CD4-positive, alpha-beta T cell treated with Interleukin-6 for 4 hours (primary cell): ENCODE measurements at places on chromosomes 7 and 10.

DNA sequence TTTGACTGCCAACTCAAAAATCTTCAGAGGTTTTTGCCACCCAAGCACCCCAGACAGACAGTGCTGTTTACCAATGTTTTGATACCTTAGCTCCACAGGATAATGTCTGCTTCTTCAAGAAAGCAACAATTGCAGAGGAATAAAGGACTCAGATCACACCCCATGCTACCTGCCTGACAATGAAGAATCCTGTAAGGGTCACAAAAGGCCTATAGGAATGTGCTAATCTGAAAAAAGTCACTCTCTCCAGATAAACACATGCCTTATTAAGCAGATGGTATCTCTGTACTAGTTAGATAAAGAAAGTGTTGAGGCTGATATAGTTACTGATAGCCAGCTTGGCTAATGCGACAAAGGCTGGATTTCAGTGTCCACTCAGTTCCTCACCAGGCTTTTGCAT is 1076.7 kb upstream of the SORCS1 start:
- no peak for DNase-seq

DNA sequence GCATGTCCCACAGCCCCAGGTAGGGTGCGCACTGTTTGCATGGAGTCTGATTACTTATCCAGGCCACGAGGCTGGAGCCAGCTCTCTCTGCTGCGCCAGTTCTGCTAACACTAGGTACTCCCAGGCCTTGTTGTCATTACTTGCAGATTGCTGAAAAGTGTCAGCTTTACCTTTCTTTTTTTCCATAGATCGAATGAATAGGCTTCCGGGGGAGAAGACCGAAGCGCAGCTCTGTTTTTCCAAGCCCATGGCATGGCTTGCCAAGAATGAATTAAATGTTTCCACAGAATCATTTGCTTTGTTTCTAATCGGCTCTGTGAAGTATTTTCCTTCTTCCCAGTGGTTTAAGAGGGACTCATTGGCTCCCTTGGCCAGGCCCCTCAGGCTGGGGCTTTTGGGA is 285.8 kb downstream of the BMPER start:
- DNase-seq = no peak

DNA sequence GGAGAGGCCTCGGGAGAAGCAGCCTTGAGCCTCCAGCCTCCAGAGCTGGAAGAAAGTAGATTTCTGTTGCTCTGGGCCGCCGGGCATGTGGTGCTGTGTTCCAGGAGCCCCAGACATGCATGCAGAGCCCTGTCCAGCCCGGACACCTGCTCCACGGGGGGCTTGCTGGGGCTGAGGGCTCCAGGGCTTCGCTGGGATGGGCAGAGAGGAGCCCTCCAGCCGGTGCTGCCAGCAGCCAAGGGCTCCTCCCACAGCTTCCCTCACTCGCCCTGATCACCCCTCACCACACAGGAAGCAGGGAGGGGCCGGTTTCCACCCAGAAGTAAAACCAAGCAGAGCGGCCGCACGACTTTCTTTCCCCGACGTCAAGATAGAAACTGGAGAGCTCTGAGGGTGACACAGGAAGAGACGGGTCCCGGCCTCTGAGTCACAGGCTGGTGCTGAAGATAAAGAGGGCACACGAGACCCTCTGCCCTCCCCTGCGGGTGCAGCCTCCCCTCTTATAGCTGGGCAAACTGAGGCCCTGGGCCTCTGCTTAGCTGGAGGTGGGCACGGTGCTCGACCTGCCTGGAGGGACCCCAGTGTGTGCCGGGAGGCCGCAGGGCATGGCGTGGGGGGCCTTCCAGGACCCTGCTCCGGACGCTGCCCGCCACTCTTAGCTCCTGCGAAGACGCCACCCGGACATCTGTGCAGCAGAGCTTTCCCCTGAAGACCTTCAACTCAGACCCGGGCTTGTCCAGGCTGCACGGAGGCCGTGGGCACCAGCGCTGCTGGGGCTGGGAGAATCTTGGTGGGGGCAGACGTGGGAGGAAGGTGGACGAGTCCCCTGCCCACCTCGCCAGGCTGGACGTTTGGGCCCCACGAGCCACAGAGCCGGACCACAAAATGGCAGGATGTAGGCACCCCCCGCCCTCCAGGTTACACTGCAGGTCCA is 31.1 kb downstream of the ADAP1 start:
- DNase-seq = peak; percentile 96

- DNase-seq = no peak
Measured at GRCh38 chr7:78284945-78285344, 486.4 kb downstream of the PHTF2 start.

- peak; percentile 22 for DNase-seq
Measured at GRCh38 chr10:132319853-132320653, 11.9 kb upstream of the LRRC27 start.

GRCh38 chr7:115359955-115360354 is 438.1 kb downstream of the MDFIC start:
- DNase-seq = no peak

DNA sequence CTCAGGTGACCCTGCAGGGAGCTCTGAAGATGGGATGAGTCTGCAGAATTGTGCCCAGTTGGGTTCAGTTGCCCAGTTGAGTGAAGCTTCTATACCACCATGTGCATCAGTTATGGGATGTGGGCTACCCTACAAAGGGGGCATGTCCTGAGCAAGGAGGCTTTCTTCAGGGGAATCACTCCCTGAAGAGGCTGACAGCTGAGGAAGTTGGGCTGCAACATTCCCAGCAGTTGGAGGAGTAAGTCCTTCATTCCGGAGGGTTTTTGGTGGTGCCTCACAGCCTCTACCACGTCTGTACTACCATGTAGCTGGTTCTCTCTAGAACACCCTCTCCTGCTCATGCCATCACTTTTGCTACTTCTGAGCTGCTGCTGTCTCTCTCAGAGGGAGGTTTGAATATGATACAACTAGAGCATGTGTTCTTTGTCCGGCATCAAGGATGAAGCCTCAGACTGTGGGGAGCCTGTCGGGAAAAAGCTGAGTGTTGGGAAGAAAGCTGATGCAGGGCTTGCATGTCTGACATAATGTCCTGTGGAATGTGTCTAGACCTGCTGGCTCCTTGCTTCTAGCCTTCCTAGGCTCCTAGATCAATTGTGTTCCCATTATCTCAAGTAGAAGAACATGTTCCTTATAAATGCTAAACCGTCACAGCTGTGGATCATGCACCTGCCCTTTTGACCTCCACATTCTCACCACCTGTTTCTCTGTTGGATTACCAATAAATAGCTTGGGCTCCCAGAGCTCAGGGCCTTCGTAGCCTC is 355.8 kb downstream of the CCSER2 start:
- DNase-seq = no peak

GRCh38 chr10:104260775-104261115 is 6.1 kb downstream of the GSTO1 start:
- peak; percentile 15 for DNase-seq

DNA sequence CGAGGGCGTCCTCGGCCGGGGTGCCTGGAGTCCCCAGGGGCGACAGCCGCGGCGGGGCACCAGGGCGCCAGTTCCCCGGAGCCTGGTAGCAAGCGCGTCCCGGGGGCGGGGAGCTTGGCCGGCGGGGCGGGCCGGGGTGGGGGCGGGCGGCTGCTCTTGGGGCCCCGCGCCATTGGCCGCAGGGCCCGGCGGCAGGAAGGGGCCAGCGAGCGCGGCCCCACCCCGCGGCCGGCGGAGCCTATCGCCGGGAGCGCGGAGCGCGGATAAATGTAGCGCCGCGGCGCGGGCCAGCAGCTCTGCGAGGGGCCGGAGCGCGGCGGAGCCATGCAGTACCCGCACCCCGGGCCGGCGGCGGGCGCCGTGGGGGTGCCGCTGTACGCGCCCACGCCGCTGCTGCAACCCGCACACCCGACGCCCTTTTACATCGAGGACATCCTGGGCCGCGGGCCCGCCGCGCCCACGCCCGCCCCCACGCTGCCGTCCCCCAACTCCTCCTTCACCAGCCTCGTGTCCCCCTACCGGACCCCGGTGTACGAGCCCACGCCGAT is at the start of gene HHEX:
Gene HHEX (plus strand): TSS at position 293 of the 548 bp plus-strand sequence. CDS start 32 bp downstream, at position 325.
- DNase-seq = peak; percentile 42

DNA sequence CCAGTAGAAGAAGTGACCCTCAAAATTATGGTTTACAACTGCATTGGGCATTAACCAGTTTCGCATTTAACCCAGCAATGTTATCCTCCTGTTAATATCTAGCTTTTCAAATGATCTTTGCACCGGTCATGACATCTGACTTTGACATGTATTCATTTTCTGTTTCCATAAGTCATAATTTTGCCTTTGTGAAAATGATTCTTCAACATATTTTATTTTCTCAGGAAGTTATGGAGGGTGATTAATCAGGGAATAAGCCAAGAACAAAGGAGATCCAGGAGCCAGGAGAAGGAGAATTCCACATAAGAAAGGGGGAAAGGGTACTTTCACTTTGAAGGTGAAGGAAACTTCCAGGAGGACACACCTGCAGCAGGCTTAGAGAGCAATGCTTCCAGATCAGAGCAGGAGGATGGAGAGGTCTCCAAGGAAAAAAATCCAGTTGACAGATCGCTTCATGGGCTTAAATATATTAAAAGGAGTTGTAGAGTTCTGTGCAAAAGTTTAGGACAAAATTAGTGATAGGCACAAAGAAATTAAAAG is 92.1 kb upstream of the FAM3C start:
- no peak for DNase-seq

DNA sequence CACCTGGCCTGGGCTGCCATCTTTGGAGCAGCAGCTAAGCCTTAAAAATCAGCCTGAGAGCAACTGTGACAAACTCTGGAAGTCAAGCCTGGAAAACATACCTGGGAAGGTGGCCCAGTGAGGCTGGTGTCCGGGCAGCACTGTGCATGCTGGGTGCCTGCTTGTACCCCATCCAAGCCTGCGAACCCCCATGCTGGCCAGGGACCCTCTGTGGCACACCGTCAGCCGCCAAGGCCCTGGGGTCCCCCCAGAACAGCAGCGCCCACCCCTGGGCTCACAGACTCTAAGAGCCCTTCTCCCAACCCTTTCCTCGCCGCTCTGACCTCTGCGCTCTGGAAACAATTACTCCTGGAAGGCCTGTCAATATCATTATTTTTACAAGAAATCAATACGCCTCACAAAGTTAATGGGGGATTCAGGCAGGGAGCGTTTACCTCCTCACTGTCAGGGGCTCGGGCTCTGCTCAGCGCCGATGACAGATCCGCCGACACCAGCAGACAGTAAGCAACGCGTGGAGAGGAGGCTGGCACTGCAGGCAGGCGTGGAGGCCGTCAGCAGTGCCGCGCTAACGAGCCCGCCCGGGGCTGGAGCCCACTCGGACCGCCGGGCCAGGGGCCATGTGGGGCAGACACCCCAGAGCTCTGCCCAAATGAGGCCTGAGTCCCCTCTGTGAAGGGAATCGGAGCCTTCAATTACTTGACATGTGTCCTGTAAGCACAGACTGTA is 54.4 kb downstream of the EBF3 start:
- no peak for DNase-seq

- DNase-seq = no peak
Measured at GRCh38 chr10:13956826-13957225, 370.1 kb downstream of the PRPF18 start.

GRCh38 chr7:112422842-112423496 is 27.3 kb upstream of the IFRD1 start:
- peak; percentile 38 for DNase-seq

DNA sequence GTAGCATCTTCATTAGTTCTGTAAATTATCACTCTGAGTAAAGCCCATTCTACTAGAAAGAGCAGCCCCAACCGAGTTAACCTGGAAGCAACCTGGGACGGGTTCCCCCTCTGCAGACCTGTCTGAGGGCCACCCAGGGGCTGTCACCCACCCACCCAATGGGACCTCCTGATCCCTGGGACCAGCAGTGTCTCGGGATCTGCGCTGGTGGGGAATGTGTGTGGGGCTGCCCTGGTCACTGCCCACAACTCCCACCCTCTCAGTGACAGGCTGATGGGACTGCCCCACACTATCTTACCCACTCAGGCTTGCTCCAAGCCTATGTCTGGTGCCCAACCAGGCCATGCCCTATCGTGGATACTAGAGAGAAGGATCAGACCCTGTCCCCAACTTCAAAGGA is 215.0 kb downstream of the GRID1 start:
- no peak for DNase-seq

DNA sequence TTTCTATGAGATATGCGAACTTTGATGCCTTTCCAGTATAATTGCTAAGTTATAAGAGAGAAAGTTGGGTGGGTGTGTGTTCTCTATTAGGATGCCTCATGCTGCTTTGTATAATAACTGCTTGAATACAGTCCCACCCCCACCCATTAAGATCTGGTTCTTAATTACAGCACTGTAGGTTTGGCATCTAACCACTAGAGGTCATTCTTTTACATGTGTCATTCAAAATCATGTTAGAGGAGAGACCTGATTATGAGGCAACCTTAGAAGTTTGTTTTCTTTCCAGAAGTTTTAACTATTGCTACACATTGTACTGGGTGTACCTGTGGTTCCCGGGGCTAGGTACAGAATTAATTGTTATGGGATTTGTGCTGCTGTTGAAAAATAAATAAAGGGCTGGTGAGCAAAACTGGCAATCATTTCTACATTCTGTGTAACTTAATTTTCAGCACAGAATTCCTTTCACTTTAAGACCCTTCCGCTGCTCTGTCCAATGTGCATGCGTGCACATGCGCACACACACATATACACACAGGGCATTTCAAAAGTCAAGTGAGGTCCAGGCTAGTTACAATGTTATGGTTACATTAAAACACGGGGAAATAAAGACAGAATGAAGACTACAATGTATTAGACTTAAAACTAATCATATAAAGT is 1156.3 kb downstream of the SORCS3 start:
- DNase-seq = no peak

GRCh38 chr10:75180592-75180991 is 30.0 kb upstream of the VDAC2 start:
- no peak for DNase-seq

- DNase-seq = no peak
Measured at GRCh38 chr10:49168171-49168540, 20.0 kb downstream of the TMEM273 start.

- DNase-seq = no peak
Measured at GRCh38 chr7:134724606-134725005, 54.8 kb upstream of the CALD1 start.

GRCh38 chr10:66760941-66761340 is 164.9 kb upstream of the LRRTM3 start:
- DNase-seq = no peak

- no peak for DNase-seq
Measured at GRCh38 chr7:19463581-19463980, 245.3 kb downstream of the POLR1F start.
